ENCODE measurements at places on chromosomes 3 and 15.

DNA sequence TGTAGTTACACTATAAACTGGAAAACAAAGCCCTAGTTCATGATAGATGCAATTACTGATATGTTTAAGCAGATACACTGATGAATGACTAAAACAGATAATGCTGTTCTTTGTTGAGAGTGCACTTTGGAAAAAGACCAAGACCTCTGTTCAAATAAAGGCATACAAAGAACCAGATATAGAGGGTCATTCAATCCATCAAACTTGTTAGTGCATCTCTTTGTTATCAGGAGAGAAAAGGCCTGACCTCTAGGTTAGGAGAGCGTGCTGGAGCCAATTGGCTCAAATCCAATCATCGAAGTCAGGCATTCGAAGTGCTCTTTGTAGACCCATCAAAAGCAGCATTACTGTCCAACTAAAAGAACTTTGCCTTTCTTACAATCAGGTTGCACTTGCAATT lies 124.2 kb downstream of the TFG start:
- DNase-seq: no peak

DNA sequence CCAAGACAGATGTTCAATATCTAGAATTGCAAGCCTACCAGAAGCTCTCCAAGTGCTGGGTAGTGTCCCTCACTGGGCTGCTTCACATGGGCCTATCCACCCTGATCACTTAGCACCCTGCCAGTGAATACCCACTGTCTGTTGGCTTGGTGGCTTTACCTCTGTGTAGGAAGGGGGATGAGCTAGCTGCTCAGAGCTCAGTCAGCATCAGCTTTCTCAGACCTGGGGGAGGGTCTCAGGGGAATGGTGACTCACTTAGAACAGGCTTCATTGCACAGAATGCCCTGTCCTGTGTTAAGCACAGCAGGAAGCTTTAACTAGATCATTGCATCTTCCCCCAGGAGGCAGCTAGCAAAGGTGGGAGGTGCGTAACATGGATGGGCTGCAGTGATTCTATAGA lies 209.8 kb downstream of the PDCD6IP start:
- DNase-seq: no peak

DNA sequence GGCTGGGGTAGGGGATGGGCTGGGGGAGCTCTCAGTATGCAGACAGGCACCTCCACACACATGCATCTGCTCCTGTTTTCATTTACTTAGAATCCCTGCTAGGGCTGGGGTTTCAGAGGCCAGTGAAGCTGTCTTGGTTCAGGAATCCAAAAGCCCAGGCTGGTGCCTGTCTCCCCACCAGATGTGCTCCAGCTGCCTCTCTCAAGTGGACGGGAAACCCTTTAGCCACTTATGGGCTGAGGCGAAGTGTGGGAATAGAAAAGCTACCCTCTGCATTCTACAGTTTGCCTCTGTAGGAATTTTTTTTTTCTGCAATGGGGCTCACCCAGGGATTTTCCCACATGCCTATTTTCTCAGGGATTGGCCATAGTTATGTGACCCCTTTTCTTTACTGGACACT lies 72.5 kb downstream of the ATP2B2 start:
- DNase-seq: no peak

GRCh38 chr3:143302638-143303171 lies 183.1 kb downstream of the CHST2 start:
- no peak for DNase-seq

- DNase-seq: no peak
These were observed 123.6 kb upstream of the BHLHE40 start for GRCh38 chr3:4855676-4856075.

GRCh38 chr15:75565062-75565970 lies 13.8 kb downstream of the PTPN9 start:
- no peak for DNase-seq

GRCh38 chr3:193553586-193553985 lies 1.1 kb downstream of the ATP13A4 start:
- DNase-seq: no peak

GRCh38 chr3:156668073-156668763 lies 6.2 kb upstream of the TIPARP start:
- DNase-seq: no peak

DNA sequence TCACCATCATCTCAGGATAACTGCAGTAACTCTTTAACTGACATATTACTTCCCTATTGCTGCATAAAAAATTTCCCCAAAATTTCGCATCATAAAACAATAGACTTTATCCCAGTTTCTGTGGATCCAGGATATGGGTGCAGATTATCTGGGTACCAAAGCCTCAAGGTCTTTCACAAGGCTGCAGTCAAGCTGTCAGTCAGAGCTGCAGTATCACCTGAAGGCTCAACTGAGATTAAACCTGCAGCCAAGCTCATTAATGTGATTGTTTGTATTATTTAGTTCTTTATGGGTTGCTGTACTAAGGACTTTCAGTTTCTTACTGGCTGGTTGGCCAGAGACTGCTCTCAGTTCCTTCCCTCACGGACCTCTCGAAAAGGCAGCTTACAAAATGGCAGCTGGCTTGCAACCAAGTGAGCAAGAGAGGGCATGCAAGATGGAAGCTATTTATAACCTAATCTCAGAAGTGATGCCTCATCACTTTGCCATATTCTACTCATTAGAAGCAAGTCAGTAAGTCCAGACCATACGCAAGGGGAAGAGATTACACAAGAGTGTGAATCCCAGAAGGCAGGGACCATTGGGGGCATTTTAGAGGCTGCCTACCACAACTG lies 54.9 kb downstream of the DCUN1D1 start:
- no peak for DNase-seq

GRCh38 chr3:11808231-11808630 lies 38.5 kb downstream of the TAMM41 start:
- no peak for DNase-seq

DNA sequence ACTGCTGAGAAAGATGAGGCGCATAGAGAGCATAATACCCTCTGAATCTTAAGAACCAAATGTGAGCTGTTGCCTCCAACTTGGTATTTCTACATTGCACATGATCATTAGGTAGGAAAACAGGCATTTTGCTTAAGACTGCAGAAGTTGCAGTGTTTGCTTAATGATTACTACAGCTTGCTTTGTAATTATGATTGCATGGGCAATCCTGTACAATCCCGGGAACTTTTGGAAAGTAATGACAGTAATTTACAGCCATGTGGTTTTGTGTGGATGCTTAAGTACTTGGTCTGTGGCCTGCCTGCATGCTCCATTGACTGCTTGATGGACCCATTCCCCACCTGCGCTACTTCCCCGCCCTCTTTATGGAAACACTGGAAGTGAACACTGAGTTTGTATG lies 301.1 kb downstream of the DIPK2A start:
- no peak for DNase-seq

- DNase-seq: no peak
These were observed 59.7 kb upstream of the BDH1 start for GRCh38 chr3:197615430-197615829.

DNA sequence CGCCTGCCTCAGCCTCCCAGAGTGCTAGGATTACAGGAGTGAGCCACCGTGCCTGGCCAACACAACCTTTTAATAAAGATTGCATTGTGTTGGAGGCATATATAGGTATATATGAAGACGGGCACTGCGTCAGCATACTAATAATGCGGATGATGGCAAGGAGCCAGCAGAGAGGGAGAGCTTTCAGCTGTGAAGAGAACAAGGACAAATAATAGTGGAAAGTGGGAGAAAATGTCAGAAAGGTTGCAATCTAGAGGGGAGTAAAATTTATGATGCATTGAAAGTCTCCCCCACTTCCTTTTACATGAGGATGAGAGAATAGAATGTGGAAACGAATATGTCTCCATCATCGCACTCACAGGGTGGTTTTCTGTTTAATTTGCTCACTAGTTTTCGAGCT lies 170.5 kb upstream of the TBL1XR1 start:
- DNase-seq: no peak

DNA sequence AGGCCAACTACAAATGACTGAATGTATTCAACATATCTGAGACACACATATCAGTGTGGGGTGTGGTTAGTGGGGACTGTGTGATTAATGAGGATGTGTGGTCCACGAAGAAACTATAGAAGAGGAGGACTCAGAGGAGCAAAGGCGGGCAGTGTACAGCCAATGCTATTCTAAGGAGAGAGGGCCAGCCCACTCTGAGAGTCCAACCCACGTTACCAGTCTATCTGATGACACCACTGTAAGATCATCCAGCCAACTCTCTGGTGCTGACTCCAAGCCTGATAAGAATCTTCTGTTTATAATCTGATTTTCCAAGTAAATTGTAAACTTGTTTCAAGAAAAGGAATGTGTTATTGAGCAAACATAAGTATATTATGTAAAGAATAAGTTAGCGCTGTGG lies 47.2 kb downstream of the MCF2L2 start:
- no peak for DNase-seq

DNA sequence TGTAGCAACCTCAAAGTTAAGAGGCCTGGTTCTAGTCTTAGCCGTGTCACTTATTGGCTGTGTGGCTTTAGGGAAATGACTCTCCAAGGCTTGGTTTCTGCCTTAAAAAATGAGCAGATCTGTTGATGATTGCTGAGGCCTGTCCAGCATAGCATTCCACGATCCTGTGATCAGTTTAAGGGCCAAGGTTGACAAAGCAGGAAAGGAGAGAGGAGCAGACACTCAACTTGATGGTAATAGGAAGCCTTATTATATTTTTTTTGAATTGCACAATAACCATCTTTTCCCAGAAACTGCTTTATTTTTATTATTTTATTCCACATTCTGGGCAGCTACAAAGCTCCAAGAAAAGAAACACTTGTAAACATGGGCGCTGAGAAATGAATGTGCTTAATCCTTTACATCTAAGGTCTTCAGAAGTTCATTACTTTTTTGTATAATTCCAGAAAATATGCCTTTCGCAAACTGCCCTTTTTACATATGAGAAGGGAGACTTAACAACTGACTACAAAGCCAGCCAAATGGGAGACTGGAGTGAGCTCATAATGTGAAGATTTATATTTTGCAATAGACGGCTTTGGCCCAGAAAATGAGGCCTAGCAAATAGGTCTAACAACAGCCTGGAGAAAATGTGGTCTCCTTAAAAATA lies 241.0 kb downstream of the ATP8B4 start:
- DNase-seq: no peak

GRCh38 chr15:71112429-71112828 lies 2.8 kb upstream of the THSD4 start:
- DNase-seq: no peak

DNA sequence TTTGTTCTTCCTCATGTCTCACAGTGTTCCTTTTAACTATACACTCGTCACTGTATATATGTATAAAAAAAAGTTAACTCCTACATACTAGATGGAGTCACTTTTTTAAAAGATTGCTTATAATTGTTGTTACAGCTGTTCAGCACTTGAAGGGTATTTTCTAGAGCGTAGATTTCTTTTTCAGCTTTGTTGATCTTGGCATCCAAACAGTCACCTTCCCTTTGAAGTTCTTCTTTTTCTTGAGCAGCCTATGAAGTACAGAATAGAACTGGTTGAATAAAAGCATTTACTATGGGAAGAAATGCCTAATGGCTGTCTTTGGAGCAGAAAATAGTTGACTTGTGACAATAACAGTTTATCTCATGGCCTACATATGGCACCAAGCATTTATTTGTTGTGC lies 17.8 kb downstream of the TTC14 start:
- no peak for DNase-seq
